ENCODE measurements at places on chromosomes 7 and 10.

DNA sequence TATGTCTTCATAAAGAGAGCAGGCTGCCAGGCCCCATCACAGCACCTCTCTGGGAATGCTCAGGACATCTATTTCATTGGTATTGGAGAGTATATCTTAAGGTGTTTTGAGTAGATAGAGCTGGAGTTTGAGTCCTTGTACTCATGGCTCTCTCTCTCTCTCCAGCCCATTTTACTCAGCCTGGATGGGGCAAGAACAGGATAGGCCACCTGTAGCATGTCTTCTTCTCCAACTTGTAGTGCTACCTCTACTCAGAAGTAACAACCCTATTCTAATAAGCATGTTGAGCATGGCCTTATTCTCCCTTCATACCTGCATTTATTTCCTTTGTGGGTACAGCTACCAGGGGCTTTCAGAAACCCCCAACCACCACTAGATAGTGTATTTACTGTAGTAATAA, 21.9 kb downstream of the PRLHR start:
- DNase-seq = no peak

DNA sequence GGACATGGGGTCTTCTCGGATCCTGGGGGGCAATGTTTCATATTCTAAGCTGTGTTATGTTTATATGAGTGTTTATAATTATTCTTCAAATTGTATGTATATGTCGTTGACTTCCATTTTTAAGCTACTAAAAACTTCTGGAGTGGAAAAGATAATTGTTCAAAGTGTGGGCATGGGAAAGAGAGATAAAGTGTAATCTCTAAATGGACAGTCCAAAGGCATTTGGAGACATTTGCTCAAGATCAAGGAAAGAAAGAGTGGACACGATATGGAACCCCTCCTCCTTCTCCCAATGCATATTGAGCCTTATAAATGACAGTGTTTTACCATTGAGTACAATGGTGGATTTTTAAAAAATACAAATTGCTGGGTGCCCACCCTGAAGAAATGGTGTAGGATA, 81.1 kb downstream of the SDHAF3 start:
- DNase-seq = no peak

DNA sequence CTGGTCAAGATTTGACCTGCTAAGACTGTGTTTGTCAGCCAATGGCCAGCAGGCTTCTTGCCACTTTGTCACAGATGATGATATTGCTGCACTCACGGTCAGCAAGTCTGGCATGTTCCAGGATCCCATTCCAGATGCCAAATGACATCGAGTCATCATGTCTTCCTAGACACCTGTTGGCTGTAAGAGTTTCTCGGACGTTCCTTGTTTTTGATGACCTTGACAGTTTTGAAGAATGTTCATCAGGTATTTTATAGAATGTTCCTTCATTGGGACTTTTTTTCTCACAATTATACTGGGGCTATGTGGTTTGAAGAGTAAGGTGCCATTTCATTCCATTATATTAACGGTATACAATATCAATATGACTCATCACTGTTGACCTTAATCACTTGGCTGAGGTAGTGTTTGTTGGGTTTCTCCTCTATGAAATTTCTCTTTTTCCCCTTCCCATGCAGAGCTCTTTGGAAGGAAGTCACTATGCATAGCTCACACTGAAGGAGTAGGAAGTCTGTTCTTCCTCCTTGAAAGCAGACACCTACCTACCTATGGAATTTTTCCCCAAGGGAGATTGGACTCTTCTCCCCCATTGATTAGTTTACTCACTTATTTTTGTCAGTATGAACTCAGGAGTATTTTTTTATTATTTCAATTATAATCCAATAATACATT, 31.6 kb downstream of the HECW1 start:
- DNase-seq = no peak

DNA sequence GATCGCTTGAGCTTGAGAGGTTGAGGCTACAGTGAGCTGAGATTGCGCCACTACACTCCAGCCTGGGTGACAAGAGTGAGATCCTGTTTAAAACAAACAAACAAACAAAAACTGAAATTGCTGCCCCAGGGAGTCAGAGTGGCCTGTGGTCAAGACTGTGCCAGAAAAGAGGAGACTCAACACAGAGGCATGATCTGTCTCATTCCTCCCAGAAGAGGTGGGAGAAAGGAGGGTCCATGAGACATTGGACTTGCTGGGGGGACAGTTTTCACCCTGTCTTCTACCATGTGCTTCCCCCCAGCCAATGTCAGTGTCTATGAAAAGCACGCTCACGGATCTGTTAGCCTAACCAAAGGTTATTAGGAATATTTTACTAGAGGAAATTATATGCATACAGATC, 3.2 kb downstream of the ZNF853 start:
- no peak for DNase-seq

DNA sequence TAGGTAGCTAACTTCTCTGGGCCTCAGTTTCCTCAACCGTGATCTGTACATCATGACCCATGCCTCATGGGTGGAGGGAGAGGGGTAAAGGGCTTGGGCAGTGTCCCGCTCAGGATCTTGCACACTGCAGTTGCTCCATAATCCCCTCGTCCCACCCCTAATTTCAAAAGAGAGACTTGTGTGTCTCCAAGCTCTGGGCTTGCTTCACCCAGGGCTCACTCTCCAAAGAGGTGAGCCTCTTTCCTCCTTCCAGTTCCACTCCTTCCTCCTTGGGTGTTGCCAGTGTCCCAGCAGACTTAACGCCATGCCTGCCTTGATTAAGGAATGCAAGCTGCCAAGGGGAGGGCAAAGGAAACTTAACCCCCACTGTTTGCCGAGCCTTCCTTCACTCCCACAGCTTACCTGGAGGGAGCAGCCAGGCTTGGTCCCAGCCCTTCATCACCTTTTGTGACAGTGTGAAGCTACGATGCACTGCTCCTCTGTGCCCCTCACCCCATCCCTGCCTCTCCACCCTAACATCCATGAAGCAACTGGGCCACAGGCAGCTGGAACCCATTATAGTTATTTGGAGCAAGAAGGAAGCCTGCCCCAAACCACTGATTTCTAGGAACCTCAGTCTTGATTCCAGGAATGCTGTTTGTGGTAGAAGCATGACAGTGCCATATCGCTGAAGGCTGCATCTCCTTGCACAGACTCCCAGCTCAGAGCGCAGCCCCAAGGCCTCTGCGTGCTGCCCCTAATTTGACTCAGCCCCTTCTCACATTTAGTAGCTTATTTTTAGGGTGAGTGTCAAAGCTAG, 363.3 kb downstream of the TNS3 start:
- DNase-seq = no peak

- no peak for DNase-seq
Observed at GRCh38 chr7:113188396-113188795, 70.0 kb upstream of the SMIM30 start.

DNA sequence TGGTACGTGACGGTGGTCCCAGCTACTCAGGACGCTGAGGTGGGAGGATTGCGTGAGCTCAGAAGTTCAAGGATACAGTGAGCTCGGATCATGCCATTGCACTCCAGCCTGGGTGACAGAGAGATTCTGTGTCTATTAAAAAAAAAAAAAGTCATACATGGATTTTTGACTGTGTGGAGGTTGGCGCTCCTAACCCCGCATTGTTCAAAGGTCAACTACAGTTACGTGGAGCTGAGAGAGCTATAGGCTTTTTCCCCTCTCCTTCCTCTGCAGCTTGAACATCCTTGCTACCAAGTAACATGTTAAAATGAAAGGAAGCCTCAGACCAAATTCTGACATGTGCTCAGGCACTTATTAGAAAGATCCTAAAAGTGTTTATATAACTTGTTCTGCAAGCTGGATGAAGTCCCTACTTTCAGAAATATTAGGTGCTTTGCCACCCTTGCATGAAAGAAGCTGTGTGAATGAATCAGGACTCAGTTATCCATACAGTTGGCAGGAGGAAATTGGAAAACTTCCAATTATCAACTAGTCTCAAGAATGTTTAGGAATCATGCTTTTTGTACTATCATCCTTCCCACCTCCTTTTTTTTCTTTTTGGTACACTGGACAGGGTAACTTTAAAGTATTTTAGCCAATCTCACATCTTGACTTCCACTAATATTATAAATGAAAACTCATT, 12.5 kb upstream of the ST7 start:
- DNase-seq = no peak

GRCh38 chr10:103696411-103697145, 158.8 kb downstream of the SH3PXD2A start:
- peak; percentile 38 for DNase-seq

GRCh38 chr7:86968618-86969017, 90.8 kb downstream of the ELAPOR2 start:
- no peak for DNase-seq

DNA sequence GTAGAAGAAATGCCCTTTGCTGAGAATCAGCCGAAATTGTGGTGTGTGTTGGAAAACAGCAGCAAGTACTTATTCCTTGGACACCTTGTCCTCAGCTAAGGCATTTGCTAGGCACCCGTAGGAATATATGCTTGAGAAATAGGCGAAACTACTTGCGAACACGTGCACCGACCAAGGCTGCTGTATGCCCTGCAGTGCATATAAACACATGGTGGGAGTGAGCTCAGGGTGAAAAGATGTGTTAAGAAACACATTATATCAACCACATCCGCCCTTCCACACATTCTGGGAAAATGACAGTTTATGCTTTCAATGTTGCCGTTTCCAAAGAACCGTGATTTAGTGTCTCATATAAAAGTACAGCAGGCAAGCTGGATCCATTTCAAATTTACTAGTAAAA, 199.2 kb downstream of the JCAD start:
- DNase-seq = no peak

- DNase-seq = no peak
Observed at GRCh38 chr7:151757274-151757673, 119.6 kb downstream of the PRKAG2 start.

GRCh38 chr7:129282865-129283264, 58.0 kb downstream of the AHCYL2 start:
- DNase-seq = no peak

GRCh38 chr10:35821339-35821911, 179.3 kb upstream of the FZD8 start:
- no peak for DNase-seq

- no peak for DNase-seq
Observed at GRCh38 chr10:103281753-103282152, 4.8 kb downstream of the INA start.

DNA sequence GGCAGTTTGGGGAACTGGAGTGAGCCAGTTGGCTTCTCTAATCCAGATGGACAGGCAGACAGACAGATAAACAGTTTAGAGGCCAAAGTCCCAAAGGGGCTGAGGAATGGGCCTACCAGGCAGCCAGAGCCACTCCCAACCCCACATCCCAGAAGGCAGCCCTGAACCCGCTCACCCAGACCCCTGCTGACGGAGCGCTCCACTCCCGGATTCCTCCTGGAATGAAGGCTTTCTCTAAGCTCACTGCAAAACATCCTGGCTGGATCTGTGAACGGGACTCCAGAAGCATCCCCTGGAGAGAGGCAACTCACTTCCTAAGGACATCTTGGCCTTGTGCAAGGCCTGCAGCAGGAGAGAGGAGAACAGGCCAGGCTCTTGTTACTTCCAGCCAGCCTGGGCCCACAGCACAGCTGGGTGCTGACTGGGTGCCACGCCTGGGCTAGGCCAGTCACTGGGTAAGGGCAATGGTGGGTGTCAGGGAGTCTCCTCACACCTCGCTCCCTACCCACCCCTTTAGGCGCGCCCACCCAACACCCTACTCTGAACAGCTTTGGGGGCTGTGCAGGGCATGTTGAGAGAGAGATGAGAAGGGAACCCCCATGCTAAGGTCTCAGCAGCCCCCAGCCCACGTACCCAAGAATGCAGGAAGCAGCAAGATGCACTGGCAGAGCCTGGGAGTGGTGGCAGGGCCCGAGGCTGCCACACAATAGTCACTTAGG, 168.6 kb upstream of the ZMIZ1 start:
- no peak for DNase-seq

DNA sequence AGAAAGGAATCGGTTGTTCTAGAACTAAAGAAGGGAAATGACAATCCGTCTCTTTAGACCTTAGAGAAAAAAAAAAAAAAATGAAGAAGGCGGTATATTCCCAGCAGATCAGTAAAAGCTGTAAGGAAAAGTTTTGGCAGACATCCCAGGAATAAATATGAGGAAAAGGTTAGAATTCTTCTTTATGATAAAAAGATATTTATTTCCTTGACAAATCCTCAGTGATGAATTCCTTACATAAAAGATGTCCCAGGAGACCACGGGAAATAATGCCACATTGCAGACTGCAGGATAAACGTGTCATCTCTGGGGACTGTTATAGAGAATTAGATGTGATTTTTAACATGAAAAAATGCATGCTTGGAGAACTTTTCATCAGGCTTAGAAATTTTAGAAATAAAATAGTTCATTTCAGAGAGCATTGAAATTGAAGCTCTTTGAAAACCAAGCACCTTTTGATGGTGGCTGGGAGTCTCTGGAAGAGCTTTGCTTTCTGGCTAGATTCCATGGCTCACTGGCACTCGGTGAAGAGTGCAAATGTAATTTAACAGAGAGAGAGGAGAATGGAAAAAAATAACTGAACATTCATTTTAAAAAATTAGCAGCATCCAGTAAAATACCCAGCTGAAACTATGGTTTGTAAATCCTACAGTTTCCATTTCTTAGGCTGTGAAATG, 98.2 kb downstream of the PRPF18 start:
- no peak for DNase-seq

- no peak for DNase-seq
Observed at GRCh38 chr7:9854605-9855004, 1119.1 kb upstream of the PHF14 start.

DNA sequence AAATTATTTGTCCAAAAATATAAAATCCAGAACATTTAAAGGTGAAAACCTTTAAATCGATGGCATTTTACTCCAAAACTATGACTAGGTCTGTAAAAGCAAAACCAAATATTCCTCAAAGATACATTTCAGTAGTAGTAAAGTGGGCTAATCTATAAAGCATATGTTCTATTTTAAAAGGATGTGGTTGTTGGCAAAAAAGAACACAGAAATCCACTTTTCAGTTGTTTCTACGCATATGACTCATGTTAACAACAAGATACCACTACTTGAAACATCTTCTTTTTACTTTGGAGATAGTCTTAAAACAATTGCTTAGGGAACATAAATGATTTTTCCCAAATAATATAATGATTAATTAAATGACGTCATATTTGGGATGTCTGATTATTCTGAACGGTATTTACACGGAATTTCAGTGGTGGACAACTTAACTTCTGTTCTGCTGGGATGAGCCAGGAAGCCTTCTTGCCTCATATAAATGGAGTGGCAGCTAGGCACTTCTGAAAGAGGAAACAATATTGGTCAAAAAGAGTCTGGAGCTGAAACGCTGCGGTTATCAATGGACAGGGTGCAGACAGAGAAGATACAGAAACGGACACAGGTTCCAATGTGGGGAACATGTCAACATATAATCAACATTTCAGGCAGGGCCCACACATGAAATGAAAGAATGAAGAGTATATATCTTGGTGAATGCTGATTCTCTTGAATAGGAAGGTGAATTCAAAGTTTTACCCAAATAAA, 78.5 kb downstream of the ETV1 start:
- DNase-seq = no peak

- no peak for DNase-seq
Observed at GRCh38 chr7:128767475-128768110, 8.0 kb downstream of the OPN1SW start.

All from activated naive CD4-positive, alpha-beta T cell (primary cell).